ENCODE measurements at places on chromosomes 1 and 21. TPM values are rescaled to one million over a fixed set of nuclear protein-coding genes. Genes with fewer than 3 reads are reported as not detected.

DNA sequence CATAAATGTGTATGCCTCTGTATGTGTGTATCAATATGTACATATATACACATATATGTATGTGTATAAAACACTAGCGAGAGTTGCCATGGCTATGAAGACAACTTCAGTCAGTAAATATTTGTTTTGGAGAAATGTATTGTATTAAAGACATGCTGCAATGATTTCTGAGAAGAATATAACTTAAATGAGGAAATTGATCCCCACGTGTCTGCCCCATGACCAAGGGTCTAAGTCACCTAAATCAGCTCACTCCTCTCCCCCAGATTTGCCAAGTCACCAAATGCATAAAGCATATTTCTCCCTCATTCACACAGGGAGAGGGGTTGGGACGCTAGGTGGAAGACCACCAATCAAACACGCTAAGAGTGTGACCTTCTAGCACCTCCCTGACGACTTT, 58.3 kb upstream of the LYST start:
- DNase-seq: no peak

DNA sequence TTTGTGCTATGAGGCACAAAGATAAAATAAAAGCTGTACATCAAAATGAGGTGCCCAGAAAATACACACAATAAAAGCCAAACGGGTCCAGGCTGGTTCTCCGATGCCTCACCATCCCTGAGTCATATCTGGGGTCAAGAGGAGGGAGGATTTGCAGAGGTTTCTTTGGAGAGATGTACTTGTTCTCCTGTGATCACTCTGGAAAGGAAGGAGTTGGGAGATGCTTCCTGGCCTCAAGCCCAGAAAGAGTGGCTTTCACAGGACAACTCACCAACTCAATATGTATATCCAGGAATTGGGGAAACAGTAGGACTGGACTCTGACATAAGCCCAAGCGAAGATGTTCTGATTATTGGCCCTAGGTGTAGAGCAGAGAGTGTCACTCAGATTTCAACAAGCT, 51.9 kb downstream of the DIPK1A start:
- DNase-seq: no peak

The MPZ gene
- total RNA-seq: 9.0 TPM

The ZNF124 gene
- total RNA-seq: 34.2 TPM

GRCh38 chr21:25573409-25574206, 33.7 kb downstream of the MRPL39 start:
- DNase-seq: no peak

GRCh38 chr21:31283025-31283424, 61.0 kb downstream of the TIAM1 start:
- no peak for DNase-seq

The FCRL1 gene
- not detected for total RNA-seq

DNA sequence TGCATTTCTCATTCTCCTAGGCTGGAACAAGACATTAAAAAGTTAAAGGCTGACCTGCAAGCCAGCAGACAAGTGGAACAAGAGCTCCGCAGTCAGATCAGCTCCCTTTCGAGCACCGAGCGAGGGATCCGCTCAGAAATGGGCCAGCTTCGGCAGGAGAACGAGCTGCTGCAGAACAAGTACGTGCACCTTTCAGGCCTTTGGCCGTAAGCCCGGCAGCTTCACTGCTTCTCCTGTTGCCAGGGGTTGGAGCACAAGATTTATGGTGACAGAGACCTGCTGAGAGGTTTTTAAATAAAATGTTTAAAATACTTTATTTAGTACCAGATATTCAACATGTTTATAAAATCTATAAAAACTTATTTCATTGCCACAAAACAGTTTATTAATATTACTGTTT, 53.4 kb downstream of the MACO1 start:
- DNase-seq: no peak

DNA sequence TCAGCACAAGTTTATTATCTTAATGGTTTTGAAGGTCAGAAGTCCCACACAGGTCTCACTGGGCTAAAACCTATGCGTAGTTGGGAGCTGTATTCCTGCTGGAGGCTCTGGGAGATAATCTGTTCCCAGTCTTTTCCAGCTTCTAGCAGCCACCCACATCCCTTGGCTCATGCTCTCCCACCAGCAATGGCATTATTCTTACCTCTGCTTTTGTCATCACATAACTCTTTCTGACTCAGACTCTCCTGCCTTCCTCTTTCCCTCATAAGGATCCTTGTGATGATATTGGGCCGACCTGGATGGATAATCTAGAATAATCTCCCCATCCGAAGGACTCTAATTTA, 122.2 kb upstream of the PRDX6 start:
- no peak for DNase-seq

The HCN3 gene
- total RNA-seq: 8.7 TPM

DNA sequence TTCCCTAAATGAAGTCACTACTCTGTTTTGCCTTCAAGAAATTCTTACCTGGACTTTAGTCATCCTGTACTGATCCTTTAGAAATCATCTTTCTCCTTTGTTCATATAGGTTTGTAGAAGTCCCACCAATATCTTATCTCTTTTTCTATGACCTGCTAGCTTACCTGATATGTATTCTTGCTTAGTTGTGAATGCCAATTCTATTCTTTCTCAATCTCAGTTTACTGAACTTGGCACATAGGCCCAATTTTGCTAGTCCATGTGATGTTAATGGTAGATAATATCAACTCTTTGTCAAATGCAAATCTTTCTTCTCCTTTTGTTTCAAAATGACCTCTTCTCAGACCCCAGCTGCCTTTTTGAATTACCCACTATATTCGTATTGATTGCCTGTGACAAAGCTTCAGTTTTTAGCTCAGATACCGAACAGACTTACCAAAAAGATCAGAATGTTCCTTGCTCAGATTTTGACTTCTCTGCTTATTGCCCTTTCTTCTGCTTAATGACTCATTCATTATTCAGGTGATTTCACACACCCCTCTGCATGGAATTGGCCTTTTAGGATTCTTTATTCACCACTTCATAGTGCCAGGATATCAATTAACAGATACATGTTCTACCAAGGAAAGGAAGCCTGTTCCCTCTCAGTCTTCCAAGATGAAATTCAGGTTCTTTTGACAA, 20.6 kb downstream of the IPO9 start:
- DNase-seq: no peak

DNA sequence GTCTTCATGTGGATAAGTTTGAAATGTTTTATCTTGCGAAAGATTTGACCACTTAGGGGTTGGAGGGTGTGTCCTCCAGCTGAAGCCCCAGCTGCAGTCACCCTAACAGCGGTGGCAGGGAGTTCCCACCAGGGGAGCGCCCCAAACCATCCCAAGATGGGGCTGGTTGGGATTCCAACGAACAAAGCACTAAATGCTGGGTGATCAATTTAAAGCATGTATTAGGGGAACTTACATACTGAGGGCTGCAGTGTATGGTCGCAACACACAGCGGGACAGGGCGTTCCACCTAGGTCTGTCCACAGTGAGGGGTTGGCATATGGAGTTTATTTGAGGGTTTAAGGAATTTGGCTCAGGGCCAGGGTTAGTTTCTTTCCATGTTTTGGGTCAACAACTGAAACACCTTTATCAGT, 26.3 kb downstream of the SLC37A1 start:
- DNase-seq: no peak

The KHDRBS1 gene
- 99.4 TPM for total RNA-seq

- DNase-seq: no peak
Observed at GRCh38 chr1:116036255-116036654, 59.9 kb downstream of the SLC22A15 start.

DNA sequence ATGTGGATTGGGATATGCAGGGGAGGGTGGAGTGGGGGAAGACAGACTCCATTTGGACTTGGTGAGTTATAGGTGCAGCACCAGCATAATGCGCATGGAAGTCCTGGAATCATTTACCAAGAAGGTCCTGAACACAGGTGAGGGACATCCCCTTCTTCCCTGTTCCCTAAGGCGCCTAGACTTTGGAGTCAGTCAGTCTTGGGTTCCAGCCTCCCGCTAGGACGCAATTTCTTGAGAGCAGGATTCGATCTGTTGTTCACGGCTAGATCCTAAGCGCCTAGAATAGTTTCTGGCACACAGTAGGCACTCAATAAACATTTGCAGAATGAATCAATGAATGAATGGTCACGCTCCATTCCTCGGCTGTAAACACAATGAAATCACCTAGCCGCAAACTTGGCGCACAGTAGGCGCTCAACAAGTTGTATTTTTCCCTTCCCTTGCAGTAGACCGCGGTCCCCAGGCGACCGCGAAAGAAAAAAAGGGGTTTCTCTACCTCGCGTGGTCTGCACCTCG, 1.0 kb upstream of the AK4 start:
- DNase-seq: no peak

DNA sequence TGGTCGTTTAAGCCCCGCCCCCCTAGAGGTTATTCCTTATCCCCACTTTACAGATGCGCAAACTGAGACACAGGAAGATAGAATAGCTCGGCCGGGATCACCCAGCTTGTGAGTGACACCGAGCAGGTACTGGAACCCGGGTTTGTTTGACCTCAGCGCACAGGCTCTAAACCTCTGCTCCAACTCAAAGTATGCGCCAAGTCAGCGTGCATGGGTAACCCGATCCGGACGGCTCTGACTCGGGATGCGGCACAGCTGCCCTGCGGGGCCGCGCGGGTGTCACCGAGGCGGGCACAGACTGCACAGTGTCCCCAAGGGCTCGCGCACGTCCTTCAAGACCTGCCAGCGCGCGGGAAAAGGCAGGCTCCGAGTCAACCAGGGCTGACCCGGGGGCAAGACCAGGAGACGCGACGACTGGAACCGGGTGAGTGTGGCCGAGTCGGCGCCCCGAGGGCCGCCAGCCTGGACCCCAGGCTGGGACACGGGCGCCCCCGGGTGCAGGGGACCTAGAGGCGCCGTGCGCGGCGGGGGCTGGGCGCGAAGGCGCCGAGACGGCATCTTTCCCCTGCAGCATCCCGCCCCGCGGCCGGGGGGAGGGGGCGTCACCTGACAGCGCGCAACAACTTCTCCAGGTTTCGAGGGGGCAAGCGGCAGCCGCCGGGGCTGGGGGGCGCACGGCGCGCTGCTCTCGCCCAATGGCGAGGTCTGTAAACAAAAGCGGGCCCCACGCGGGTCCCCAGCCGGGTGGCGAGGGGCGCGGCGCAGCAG, 101.9 kb upstream of the SOD1 start:
- no peak for DNase-seq

The RPF1 gene
- 22.4 TPM for total RNA-seq

The FMO2 gene
- total RNA-seq: 3.5 TPM

DNA sequence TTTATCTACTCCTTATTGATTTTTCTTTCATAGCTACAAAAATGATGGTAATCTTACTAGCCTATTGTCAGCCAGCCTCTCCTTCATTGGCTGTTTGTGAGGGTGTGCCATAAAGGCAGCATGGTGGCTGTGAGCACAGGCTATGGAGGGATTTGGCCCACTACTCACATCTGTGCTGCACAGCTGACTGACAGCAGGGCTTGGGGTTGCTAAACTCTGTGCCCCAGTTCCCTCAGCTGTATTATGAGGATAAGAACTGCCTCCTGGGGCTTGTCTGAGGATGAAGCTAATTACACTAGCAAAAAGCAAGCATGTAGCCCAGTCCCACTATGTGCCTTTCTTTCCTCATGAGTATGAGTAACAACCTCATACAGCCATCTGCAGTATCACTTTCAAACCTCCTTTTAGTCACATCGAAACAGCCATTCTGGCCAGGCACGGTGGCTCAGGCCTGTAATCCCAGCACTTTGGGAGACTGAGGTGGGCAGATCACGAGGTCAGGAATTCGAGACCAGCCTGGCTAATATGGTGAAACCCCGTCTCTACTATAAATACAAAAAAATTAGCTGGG, 66.2 kb downstream of the COQ8A start:
- no peak for DNase-seq

The KRTAP19-3 gene
- total RNA-seq: not detected

DNA sequence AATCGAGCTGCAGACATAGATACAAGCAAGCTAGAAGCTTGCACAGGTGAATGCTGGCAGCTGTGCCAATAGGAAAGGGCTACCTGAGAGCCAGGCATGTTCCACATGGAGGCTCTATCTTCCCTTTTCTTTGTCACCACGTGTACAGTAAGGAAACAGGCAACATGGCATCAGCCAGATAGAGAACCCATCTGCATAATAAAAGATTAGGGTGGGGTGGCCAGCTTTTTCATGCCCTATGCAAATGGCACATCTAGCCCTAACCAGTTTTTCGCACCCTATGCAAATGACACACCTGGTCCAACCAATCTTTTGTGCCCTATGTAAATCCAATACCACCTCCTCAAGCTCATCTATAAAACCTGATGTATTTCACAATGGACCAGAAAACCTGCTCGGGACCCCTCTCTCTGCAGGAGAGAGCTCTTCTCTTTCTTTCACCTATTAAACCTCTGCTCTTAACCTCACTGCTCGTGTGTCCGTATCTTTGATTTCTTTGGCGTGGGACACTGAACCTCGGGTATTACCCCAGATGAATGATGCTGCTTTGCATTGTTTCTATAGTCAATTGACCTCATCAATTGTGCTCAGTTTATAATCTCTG, 93.9 kb downstream of the SLC30A10 start:
- no peak for DNase-seq

The C1QC gene
- total RNA-seq: 217 TPM

- DNase-seq: no peak
Observed at GRCh38 chr1:193971595-193971994, 785.2 kb upstream of the B3GALT2 start.

DNA sequence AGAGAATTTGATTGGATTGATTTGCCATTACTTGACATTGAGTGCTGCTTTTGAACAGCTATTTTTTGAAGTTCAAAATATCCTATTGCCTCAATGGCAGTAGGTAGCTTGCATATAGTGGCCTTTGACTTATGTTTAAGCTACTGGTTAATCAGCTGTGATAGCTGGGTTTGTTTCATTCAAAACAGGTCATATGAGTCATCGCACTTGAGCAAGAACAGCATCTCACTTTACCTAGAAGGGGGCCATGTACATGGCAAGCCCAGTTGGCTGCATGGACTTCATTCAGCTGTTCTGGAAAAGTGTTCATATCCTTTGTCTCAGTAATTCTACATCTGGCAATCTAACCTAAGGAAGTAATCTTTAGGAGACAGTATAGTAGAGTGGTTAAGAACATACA, 29.0 kb upstream of the ARID1A start:
- DNase-seq: no peak

- DNase-seq: no peak
Observed at GRCh38 chr1:20216574-20216973, 30.3 kb upstream of the PLA2G2C start.

DNA sequence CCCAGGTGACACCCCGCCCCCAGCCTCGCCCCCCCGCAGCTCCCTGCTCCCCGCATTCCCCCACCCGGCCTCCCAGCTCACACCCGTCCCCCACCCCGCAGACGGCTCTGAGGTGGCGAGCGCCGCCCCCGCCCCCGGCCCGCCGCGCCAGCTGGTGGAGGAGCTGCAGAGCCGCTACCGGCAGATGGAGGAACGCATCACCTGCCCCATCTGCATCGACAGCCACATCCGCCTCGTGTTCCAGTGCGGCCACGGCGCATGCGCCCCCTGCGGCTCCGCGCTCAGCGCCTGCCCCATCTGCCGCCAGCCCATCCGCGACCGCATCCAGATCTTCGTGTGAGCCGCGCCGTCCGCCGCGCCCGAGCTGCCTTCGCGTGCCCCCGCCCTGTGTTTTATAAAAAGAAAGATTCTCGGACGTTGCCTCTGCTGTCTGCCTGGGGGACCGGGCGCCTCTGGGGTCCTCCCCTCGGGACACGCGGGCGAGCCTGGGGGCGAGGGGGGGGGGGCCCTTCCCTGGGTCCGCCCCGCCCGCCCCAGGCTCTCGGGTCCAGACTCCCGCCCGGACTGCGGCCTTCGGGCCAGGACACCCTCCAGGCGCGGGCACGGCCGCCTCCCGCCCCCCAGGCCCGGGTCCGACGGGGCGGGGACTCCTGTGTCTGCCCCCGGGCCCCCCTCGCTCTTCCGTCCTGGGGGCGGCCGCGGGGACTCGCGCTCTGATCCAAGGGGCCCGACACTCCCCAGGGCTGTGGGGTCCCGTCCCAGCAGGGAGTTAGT, 1.6 kb upstream of the MMP23B start:
- DNase-seq: peak; percentile 85

GRCh38 chr21:35232545-35233176, 183.6 kb upstream of the RUNX1 start:
- peak; percentile 62 for DNase-seq
